ENCODE measurements at places on chromosomes 1 and 21.

- peak; percentile 61 for DNase-seq
Observed at GRCh38 chr1:226436855-226437491, 29.1 kb upstream of the PARP1 start.

- no peak for DNase-seq
Observed at GRCh38 chr1:182404781-182405180, 4.3 kb upstream of the TEDDM1 start.

DNA sequence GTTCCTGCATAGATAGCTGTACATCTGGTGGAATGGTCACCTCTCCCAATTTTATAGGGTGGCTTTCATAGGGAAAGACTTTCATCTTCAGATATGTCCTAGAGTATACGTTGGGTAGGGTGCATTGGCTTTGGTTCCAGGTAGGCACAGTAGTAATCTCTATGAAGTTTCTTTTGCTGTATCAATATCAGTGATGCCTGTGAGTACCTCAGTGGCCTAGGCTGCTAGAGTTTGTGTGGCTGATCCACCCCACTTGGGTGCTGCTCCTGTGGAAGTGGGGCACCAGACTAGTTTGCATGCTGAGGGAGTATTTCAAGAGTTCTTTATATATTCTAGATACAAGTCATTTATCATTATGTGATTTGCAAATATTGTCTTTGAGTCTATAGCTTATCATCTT lies 370.5 kb upstream of the VAMP3 start:
- DNase-seq, result no peak

DNA sequence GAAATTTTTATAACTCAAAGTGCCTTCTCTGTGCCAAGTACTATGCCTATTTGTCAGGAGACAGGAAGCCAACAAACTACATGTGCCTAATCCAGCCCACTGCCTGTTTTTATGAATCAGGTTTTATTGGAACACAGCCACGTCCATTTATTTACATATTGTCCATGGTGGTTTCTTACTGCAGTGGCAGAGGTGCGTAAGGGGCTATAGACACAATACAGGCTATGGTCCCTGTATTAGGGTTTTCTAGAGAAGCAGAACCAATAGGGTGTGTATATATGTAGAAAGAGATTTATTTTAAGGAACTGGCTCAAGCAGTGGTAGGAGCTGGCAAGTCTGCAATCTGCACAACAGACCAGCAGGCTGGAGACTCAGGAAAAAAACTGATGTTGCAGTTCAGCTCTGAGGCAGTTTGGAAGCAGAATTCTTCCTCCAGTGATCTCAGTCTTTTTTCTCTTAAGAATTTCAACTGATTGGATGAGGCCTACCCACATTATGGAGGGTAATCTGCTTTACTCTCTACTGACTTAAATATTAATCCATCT lies 15.4 kb downstream of the PPIE start:
- no peak for DNase-seq

DNA sequence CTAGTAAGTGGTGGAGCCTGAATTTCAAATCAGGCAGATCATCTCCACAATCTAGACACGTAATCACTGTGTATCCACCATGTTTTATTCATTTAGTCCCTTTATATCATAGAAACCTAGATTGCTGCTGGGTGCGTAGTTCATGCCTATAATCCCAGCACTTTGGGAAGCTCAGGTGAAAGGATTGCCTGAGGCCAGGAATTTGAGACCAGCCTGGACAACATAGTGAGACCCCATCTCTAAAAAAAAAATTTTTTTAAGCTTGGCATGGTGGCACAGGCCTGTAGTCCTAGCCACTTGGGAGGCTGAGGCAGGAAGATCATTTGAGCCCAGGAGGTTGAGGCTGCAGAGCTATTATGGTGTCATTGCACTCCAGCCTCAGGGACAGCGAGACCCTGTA lies 10.1 kb downstream of the MED18 start:
- no peak for DNase-seq

DNA sequence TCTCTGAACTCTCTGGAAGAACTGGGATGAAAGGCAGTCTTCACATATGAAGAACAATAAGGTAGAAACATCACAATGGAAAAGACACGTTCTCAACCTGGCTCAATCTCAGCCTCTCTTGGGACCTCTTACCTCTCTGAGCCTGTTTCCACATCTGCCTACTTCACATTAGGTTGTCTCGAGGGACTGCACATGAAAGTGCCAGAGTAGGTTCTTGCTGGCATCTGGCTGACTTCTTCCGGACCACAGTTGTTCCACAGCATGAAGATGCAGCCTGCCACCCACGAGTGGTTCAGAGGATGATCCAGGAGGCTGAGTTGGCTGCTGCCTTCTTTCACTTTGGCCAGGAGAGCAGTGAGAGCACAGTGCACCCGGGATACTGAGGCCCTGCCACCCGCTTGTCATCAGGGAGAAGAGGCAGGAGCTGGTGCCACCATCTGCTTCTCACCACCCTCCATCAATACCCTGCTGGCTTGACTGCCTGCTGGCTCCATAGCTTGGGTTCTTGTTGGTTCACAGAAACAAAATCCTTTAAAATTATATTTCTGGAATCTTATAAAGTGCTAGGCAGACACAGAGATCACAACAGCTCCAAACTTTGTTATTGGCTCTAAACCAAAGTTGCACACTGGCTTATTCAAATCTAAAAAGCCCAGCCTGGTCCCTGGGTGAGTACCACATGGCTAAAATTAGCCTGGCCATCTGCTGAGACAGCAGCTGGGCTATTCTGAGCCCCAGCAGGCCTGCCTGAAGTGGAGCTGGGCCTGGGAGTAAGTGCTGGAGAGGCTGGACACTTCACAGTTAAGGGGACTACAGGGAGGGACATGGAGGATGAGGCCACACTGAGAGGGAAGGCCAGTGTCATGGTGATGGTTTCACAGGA lies 46.9 kb upstream of the LIN9 start:
- no peak for DNase-seq

GRCh38 chr1:208837242-208837641 lies 593.1 kb upstream of the PLXNA2 start:
- DNase-seq, result peak; percentile 70

- no peak for DNase-seq
Observed at GRCh38 chr1:176211396-176212165, 4.5 kb upstream of the COP1 start.

DNA sequence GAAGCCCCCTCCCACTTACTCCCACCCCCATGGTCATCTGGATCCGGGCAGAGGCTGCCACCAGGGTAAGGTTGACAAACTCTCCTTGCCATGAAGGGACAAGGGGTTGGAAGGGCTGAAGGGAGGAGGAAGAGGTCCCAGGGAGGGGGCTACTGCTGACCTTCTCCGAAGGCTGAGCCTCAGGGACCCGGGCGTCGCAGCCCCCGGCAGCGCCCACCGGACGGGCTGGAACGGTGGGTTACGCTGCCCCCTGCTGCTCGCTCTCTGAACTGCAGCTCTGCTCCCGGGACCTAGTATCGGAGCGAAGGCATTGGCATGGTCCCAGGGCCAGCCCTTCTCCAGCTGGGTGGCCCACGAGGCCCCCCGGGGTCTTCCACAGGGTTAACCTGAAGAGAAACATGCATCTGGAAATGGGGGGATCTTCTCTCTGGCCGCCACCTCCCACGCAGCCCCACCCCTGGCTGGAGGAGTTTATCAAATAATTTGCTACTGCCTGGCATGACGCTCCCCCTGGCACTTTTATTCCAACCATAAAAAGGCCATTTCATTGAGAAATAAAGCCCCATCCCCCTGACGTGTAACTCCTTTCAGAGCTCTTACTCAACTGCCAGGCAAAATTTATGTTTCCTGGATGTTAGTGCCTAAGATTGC lies 70.4 kb upstream of the TARDBP start:
- DNase-seq, result no peak

DNA sequence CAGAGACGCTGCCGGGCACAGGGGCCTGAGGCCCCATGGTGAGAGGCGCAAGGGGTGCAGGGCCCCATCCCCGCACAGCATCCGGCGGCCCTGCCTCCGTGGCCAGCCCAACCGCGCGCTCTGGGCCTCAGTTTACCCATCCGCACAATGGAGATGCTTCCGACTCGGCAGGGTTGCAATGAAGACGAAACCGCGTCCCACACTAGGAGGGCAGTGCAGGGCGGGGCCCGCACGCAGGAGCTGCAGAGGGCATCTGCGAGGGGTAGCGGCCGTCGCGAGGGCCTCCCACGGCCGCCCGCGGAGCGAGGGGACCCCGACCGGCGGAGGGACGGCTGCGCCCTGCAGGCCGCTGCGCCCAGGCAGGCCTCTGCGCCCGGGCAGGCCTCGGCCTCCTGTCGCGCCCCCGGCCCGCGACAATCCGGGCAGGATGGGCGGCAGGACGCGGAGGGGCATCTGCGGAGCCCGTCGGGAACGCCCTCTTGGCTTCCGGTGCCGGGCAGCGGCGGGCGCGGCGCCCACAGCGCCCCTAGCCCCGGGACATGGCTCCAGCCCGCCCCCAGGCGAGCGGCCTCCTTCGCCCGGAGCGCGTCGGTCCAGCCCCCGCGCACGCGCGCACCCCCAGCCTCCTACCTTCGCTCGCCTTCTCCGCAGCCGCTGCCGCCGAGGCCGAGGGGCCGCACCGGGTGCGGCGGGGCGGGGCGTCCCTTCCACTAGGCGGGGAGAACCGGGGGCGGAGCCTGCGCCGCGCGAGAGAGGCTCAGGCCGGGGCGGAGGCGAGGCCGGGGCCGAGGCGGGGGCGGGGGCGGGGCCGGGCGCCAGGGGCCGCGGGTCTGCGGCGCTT lies 15.3 kb downstream of the RNU1-1 start:
- DNase-seq, result peak; percentile 41

- no peak for DNase-seq
Observed at GRCh38 chr1:87853576-87854351, 525.1 kb downstream of the LMO4 start.

- no peak for DNase-seq
Observed at GRCh38 chr1:230930986-230931385, 47.7 kb downstream of the TTC13 start.

DNA sequence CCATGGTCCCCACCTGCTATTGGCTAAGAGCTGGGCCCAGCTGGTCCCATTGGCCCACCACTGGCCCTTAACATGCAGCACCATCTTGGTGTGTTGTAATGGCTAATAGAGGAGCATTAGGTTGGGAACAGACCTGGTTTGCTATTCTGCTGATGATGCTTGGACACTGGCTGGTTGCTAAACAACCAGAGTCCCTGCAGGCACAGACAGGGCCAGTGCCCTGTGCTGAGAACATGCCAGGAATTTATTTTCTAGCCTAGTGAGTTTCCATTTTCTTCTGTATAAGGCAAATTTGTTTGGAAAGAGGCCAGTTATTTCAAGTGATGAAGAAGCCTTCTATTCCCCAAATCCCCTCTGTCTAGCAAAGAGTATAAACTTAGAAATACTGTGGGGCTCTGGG lies 42.9 kb upstream of the TDRD10 start:
- DNase-seq, result no peak
